AG04450 (cell line): ENCODE measurements at places on chromosomes 1 and 21.
A peak's percentile ranks its signal among the peaks of the same experiment; 100 is the strongest.

GRCh38 chr1:230091473-230092231, 24.6 kb downstream of the GALNT2 start:
- no peak for DNase-seq

DNA sequence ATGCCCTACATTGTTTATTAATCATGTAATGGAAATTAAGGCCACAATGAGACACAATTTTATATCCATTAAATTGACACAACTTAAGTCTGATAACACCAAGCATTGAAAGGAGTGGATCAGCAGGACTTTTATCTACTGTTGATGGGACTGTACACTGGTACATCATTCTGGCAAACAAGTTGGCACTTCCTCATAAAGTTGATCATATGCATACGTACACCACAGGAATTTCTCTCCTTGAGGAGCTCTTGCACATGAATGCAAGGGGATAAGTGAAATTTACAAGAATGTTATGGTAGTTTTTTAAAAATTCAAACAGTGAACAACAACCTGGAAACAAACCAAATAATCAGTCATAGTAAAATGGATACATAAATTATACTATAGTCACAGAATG, 20.1 kb downstream of the RAVER2 start:
- no peak for DNase-seq

DNA sequence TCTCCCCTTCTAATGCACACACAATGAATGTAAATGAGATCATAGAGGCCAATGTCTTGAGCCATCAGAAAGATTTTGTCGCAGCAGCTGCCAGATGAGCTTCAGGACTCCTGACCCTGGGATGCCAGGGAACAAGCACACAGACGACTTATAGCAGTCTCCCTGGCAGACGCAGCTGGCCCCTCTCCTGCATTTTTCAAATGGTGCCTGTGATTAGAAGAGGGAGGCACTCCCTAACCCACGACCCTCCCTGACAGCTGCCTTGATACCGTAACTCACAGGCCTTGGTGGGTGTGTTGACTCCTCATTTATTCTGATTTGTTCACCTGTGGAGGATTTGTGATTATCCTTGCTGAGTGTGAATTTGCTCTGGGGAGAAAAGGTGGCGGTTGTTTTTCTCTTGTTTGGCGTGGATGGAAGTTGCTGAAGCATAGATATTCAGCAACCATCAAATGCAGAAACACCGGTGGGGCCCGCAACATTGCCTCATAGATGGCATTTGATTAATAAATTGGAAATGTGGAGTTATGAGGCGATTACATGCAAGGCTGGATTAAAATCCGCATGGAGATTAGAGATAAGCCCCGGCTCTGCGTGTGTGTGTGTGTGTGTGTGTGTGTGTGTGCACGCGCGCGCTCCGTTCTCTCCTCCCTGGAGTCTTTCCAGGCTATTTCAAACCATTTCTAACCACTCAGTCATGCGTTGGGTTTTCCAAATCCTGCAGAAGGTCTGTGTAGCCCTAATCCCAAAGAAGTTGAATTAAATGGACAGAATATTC, 2.1 kb upstream of the RD3 start:
- no peak for DNase-seq

- DNase-seq: peak; percentile 88
Observed at GRCh38 chr1:246769306-246769705, 45.1 kb downstream of the SCCPDH start.

DNA sequence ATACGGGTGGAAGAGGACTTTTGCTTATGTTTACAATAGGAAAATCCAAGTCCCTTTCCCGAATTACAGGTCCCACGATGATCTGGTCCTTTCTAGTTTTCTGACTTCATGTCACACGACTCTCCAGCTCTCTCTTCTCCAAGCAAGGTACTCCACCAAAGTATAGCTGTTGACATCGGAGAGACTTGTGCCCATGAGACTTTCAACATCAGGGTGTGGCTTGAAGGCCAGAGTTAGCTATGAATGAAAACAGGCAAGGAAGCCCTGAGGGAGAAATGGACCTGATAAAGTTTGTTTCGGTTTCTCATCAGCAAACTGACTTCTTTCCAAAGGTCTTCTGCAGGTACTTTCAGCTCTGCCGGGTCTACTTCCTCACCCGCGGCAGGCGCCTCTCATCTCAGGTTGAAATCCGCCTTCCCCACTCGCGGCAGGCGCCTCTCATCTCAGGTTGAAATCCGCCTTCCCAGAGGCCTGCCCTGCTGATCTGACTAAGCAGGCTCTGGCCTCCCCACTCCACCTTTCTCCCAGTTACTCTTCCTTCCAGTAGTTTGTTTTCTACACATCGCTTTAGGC, 2.1 kb upstream of the PER3 start:
- no peak for DNase-seq

GRCh38 chr21:45796003-45796402, 152.5 kb downstream of the PCBP3 start:
- no peak for DNase-seq

DNA sequence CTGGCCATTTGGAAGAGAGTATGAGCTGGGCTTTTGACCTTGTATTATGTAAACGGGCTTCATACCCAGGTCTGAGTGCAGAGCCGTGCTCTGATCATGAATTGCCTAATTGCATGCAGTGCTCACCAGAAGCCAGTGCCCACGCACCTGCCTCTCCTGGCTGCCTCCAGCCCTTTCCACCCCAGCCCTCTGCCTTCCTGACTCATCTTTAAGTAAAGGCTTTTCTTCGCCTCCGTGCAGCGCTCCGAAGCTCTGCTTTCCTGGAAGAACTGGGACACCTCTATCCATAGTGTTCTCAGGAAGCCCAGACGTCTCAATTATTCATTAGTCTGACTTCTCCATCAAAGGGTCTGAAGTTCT, 413.7 kb downstream of the PTPRU start:
- no peak for DNase-seq

DNA sequence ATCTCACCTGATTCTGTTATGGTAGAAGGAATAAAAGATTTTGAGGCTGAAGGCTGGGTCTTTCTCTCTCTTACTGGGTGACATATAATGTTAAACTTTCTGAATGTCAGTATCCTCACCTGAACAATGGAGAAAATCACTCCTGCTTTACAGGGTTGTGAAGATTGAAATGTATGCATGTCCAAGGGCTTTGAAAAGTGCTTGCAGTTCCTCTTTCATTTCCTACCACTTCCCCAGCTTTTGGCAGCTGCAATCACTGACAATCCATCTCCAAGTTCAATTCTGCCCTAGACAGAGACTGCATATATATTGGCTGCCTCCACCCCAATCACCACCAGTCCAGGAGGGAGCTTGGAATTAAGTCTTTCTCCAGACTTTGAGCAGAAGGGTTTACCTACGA, 39.8 kb downstream of the FAM78B start:
- no peak for DNase-seq

- no peak for DNase-seq
Observed at GRCh38 chr1:29299446-29299845, 63.1 kb downstream of the PTPRU start.

GRCh38 chr1:54745274-54745673, 19.0 kb downstream of the PARS2 start:
- no peak for DNase-seq

DNA sequence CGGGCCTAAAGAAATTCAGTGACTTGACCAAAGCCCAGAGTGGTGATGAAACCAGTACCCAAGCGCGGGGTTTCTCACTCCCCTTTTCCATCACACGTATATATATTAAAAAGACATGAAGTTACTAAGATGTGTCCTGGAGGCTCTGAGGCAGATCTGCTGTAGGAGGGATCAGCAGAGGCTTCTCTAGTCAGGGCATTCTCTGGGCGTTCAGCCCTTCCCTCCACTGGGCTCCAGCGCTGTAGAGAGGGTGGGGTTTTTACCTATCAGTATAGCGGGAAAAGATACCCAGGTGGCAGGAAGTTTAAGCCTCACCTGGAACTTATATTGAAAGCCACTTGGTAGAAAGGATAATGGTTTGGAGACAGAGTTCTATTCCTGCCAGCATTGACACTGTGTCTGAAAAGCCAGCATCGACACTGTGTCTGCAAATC, 862 bp upstream of the PLEKHO1 start:
- DNase-seq: no peak

GRCh38 chr1:76225526-76225925, 151.0 kb downstream of the ST6GALNAC3 start:
- DNase-seq: no peak

- peak; percentile 63 for DNase-seq
Observed at GRCh38 chr1:10253755-10254154, 43.4 kb downstream of the KIF1B start.

- no peak for DNase-seq
Observed at GRCh38 chr1:109113590-109114341, at the start of gene ELAPOR1. Gene ELAPOR1, plus strand, starts transcription at chr1:109114115. Its CDS starts 69 bp downstream, at chr1:109114184.
